G401 (cell line): ENCODE measurements at places on chromosomes 13 and 19. TPM values are rescaled to one million over a fixed set of nuclear protein-coding genes. Genes with fewer than 3 reads are reported as not detected.

The PSMD8 gene
- 518 and 528 TPM in 2 replicates for total RNA-seq

The CADM4 gene
- total RNA-seq, result 47.8 and 58.7 TPM in 2 replicates

The GGACT gene
- total RNA-seq, result 11.4 and 17.8 TPM in 2 replicates

The FCGBP gene
- total RNA-seq, result 0.55 and 0.61 TPM in 2 replicates

GRCh38 chr19:40190891-40191835 is at the start of gene MAP3K10:
TSS of gene MAP3K10 (plus strand) at chr19:40191426. CDS start at chr19:40192032, 606 bp downstream.
- peak; percentile 70 for DNase-seq

DNA sequence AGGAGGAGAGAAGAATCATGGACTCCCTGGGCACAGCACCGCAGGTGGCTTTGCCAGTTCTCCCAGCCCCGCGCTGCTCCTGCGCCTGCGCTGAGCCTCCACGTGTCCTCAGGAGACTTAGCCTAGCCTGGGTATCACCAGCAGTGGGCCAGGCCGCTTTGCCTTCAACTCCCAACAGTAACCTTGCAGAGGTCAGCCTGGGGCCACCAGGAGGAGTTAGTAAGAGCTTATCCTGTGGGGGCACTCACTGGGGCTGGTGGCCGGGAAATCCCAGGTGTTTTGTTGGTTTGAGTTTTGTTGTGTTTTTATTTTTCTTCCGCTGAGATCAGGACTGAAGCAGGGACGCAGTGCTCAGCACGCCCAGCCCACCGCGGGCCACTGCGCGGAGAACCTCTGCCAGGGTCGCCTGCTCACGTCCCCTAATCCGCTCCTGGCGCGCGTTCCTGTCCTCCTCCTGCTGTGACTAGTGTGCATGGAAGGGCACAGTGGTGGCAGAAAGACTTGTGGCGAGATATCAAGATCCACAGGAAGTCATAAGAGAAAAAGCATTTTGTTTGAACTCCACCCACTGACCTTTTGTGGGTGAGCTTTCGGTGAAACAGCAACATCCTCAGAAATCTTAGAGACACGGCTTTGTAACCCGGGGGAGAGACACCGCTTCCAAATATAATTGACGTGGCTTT is 207.4 kb upstream of the RFC3 start:
- DNase-seq, result peak; percentile 62

DNA sequence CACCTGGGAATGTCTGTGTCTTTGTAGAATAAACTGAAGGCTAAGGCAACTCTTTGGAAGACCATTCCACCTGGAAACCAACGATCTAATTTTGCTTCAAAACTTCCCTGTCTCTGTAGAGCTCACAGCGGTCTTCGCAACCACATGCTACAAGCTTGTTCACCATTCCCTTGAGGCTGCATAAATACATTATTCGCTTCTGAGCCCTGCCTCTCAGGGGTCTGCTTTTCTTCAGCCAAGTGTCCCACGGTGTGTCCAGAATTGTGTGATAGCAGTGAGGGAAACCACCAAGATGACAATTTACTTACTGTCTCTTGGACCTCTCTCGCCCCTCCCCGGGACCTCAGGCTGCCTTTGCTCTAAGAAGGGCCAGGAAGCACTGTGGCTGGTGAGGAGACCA is 51.1 kb downstream of the GPR12 start:
- no peak for DNase-seq

DNA sequence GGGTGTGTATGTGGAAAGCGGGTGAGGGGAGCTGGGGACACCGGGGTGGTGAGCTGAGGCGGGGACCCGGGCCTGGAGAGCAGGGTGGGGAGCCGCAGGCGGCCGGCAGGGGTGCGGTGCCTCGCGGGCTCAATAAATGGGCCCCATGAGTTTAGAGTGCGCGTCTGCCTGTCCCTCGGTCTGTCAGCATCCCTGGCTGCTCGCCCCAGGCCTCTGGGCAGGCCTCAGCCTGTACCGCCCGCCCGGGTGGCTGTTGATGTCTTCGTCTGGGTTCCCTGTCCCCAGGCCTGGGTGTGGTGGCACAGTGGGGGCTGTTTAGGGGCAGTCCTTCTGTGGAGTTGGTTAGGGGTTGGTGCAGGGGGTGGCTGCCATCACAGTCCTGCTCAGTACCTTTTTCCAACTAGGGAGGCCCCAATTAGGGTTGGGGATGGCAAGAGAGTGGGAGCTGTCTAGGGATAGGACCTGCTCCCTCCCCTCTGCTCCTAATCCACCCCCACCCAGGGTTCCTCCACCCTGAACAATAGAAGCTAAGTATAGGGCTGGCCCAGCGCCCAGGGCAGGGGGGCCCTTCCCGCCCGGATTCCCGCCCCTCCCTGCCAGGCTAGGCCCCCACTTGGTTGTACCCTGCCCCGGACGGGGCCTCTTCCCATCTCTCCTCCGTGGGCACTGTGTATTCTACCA is 12.2 kb downstream of the CIC start:
- peak; percentile 37 for DNase-seq

DNA sequence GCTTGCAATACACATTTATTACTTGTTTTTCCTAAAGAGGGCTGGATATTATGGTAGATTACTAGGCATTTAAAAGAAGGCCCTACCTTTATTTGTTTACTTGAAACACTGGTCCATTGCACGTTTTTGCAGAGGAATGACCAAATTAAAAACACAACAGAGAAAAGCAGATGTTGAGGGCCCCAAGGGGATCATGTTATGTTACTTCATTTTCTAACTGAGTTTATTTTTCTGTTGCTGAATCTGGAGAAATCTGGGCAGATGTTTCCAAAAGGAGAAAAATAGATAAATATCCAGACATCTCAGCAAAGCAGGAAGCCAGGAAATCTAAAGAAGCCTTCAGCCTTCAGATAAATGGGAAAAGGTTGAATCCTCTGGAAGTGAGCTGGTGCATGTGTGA is 353.0 kb downstream of the NDFIP2 start:
- no peak for DNase-seq

GRCh38 chr19:33157906-33158305 is 26.0 kb downstream of the WDR88 start:
- DNase-seq, result no peak

DNA sequence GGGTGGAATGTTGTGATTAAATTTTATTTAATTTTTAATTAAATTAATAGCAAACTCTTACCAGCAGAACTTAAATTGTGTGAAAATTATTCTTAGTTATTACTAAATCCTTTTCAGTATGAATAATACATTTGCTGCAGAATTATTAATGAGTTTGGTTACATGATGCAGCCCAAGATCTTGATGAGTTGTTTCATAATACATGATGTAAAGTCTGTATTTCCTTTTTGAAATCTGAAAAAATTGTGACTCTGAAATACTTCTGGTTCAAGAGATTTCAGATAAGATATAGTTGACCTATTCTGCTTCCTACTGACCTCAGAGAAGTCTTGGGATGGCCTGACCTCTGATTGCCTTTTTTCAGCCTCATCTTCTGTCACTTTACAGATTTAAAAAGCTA is 11.1 kb downstream of the SAE1 start:
- no peak for DNase-seq

GRCh38 chr19:41362143-41362847 is 1.7 kb downstream of the B9D2 start:
- no peak for DNase-seq

GRCh38 chr19:46288896-46289588 is 7.8 kb upstream of the HIF3A start:
- no peak for DNase-seq

DNA sequence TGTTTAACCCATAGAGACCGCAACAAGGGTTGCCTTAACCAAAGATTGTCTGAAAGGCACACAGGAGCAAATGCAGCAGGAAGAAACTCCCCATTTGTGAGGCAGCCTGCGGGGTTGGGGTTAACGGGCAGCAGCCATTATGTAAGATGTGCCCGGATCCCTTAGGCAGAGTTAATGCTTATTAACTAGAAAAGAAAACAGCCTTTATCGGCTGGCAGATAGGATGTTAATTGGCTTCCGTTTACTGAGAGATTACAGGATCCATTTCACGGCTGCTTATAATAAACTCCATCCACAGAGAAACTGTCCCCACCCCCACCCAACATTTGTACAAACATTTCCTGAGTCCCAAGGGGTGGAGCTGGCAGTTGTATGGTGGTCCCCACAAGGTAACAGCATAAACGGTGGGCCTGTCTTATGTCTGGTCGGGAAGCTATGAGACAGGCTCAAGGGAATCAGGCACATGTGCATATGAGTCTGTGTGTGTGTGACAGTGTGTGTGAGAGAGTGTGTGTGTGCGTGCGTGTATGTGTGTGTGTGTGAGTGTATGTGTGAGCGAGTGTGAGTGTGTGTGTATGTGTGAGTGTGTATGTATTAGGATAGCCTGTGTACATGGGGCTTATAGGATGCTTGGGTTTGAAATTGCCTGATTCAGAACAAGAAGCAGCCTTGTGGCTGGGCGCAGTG is 10.5 kb downstream of the SLC25A42 start:
- DNase-seq, result no peak

DNA sequence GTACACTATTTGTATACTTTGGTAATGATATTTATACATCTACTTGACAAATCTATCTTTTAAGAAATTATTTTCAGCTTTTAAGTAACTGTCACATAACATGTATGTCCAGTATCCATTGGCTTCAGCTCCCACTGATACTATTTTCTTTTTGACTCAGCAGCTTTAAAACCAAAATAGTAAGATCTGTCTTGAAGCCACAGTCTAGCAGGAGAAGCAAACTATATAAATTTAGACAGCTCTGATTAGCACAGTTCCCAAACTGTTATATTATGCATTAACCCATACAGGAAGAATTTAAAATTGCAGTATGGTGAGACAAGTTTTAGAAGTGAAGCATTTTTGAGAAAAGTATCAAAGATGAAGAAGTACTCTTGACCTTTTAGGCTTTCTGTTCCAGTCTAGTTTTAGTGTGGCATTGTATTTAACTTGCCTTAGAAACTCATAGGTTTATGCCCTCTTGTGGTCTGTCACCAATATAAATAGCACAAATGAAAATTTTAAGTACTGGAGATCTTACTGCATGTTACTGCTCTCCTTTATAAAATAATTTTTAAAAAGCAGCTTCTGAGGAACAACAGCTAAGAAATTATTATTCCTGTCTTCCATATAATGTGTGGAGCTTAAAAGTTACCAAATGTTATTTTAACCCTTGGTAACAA is 24.7 kb downstream of the URI1 start:
- DNase-seq, result peak; percentile 42

GRCh38 chr13:111020546-111020945 is 94.6 kb upstream of the ARHGEF7 start:
- DNase-seq, result no peak
